ENCODE measurements at places on chromosomes 4 and X. TPM values are rescaled to one million over a fixed set of nuclear protein-coding genes. Genes with fewer than 3 reads are reported as not detected.

- DNase-seq, result no peak
Measured at GRCh38 chr4:25437926-25438325, 60.9 kb downstream of the ANAPC4 start.

The CACNA1F gene
- total RNA-seq, result 0.85 TPM

GRCh38 chr4:181157647-181158046 lies 1085.6 kb upstream of the TENM3 start:
- no peak for DNase-seq

The BEX2 gene
- total RNA-seq, result 17.6 TPM

The IL2 gene
- total RNA-seq, result 37.7 TPM

DNA sequence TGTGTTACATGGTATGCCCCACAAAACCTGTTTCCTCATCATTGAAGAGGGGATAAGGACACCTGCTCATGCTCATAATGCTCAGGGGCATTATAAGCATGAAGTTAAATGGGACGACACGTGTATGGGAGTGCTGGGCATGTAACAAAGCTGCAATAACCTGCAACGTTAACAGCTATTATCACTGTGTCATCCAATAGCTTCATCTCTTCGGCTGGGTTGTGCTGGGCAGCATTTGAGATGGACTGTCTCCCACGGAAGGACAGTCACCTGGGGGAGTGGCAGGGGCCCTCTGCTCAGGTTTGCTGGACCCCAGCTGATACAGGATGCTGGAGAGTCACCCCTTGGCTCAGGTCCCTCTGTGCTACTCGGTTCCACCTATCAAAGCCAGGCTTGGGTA lies 94.5 kb downstream of the NSUN7 start:
- no peak for DNase-seq

DNA sequence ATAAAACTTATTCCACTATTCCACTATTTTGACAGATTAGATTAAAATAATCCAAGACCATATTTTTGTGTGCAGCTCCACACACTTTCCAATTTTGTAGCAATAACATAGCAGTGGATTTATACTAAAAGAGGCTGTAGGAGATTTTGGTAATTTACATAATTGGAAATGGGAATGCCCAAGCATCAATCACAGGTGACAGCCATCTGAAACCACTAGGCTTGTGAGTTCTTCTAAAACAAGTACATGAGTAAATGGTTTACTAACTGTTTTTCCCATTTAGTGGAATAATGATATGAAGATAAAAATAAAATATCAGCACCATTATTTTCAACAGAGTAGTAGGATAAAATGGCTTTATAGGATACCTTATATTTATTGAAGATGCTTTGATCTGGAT lies 4.4 kb downstream of the ANK2 start:
- no peak for DNase-seq

DNA sequence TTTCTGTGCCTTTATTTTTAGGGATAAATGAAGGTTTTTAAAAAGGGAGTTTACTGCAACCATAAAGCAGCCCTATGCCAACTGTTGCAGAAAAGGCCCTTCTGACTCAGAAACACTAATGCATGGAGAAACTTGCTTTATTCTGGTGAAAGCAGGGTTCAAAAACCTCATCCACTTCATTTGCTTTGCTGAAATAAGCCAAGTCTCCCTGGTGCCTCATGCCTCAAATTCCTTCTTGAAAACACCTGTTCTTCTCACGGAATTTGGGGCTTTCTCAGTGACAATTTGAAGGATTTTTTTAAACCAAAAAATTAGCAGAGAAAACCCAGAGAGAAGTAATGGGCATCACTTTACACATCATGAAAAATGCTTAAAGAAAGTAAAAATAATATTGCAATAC lies 349.0 kb downstream of the PCDH7 start:
- DNase-seq, result no peak

The UGT2B15 gene
- total RNA-seq, result not detected

GRCh38 chr4:10080589-10081217 lies 35.9 kb downstream of the WDR1 start:
- no peak for DNase-seq

The POU3F4 gene
- not detected for total RNA-seq

GRCh38 chr4:138999666-139000065 lies 15.9 kb upstream of the NOCT start:
- DNase-seq, result no peak

- no peak for DNase-seq
Measured at GRCh38 chrX:10171249-10171648, 14.5 kb downstream of the CLCN4 start.

GRCh38 chrX:41250867-41251266 lies 83.1 kb upstream of the DDX3X start:
- no peak for DNase-seq

The CLDN34 gene
- not detected for total RNA-seq

The DLG3 gene
- total RNA-seq, result 25.8 TPM

GRCh38 chr4:107561481-107561880 lies 158.6 kb downstream of the PAPSS1 start:
- DNase-seq, result no peak

DNA sequence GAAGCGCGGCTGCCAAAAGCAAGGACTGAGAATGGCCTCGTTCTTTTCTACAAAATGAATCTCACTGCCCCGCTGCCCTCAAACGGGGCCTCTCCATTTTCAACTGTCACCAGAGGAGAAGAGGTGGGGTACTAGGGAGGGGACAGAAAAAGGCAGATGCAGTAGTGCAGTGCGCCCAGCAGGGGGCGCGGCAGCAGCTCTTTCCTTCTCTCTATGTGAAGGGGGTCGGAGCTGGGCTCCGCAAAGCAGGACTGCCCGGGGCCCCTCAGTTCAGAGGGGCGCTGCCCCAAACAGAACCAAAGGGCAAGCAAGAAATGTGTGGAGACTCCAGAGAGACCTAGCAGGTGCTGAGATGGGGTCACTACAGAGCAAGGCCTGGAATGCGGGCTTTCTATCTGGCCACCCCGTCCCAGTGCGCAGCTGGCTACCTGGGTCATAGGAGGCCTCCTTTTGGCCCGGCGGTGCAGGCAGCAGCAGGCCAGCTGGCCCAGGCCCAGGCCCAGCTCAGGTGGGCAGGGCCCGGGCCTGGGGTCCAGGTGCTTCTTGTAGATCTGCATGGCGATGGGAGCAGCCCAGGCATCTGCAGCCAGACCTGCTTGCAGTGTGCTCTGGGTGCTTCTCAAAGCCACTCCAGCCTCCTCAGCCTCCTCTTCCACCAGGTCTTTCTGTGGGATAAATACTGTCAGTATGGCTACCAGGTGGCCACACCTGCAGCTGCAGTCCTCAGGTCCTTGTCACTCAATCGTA lies 5.9 kb downstream of the IRAK1 start:
- DNase-seq, result peak; percentile 45

GRCh38 chrX:54785901-54786300 lies 12.2 kb downstream of the ITIH6 start:
- no peak for DNase-seq

DNA sequence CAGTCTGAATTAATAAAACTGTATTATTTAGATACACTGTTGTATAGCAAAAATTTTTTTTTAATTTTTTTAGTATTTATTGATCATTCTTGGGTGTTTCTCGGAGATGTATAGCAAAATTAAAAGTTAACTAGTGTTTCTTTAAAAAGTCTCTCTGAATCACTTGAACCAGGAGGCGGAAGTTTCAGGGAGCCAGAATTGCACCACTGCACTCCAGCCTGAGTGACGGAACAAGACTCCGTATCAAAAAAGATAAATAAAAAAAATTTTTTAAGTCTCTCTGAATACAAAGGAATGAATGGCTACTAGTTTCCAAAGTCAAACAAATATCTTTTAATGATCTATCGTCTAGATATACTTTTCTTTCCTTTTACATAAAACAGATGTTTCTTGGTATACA lies 64.4 kb downstream of the ELF2 start:
- DNase-seq, result no peak

- DNase-seq, result no peak
Measured at GRCh38 chr4:96063639-96064038, 223.7 kb downstream of the PDHA2 start.

DNA sequence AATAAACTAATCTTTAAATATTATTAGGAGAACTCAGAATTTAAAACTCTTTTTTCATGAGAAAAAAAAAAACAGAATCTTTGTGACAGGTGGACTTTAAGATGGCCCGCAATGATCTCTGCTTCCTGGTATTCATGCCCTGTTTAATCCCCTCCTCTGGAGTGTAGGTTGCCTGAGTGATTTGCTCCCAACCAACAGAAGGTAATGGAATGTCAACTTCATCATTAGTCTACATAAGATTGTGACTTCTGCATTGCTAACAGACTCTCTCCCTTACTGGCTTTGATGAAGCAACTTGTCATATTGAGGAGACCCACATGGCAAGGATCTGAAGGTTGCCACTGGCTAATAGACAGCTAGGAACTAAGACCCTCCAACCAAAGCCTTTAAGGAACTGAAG lies 88.8 kb downstream of the CORIN start:
- DNase-seq, result no peak

DNA sequence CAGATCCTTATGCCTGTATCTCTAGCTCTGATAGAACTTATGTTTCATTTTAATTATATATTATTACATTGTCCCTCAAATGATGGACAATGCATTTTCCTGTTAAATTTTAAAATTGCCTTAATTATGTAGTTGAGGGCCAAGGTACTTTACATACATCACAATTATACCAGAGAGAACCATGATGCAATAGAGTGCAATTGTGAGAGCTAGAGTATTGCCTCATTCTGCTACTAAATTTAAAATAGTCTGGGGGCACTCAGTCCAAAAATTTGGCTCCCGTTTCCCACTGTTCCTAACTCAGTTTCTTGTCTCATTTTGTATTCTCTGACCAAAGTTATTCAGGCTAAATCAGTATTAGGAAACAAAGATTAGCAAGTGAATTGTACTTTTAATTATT lies 378.5 kb upstream of the ZFP42 start:
- no peak for DNase-seq

- no peak for DNase-seq
Measured at GRCh38 chr4:119655111-119655837, 26.7 kb upstream of the PDE5A start.

GRCh38 chrX:101619364-101619763 lies 1.6 kb upstream of the ARMCX6 start:
- no peak for DNase-seq

- peak; percentile 62 for DNase-seq
Measured at GRCh38 chrX:129540068-129540653, at the start of gene OCRL. OCRL (plus strand) TSS chrX:129540259; CDS start chrX:129540440, 181 bp downstream.

All from activated naive CD8-positive, alpha-beta T cell treated with anti-CD3 and anti-CD28 coated beads for 36 hours (primary cell).